ENCODE measurements at places on chromosomes 4 and X.

DNA sequence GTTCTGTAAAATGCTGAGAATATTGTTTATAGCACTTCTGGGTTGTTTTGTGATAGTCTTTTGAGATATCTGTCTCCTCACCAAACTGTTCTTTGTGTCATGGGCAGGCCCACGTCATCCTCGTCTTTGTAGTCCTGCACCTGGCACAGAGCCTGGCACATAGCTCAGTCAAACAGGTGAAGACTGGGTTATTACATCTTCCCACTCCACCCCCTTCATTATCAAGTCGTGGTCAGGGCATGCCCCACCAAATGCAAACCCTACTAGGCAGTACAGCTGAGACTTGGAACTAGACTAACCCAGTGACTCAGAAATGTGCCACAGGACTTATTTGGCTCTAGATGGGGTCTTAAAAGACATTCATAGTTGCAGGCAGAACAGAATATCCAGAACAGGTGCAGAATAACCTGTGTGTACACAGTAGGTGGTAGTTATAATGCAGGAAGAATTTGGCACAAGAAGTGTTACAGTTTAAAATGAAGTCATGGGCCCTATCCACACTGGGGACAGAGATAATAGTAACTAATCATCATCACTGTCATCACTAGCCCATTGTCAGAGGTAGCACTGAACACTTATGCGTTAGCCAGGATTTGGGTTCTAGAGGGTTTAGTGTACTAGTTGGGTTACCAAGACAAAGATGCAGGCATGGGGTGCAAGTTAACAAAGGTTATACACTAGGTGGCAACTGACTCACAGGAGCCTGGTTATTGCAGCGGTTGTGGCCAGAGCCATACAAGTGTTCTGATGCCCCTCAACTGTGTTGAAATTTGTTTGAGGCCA lies 74.9 kb downstream of the TBL1X start:
- no peak for DNase-seq

DNA sequence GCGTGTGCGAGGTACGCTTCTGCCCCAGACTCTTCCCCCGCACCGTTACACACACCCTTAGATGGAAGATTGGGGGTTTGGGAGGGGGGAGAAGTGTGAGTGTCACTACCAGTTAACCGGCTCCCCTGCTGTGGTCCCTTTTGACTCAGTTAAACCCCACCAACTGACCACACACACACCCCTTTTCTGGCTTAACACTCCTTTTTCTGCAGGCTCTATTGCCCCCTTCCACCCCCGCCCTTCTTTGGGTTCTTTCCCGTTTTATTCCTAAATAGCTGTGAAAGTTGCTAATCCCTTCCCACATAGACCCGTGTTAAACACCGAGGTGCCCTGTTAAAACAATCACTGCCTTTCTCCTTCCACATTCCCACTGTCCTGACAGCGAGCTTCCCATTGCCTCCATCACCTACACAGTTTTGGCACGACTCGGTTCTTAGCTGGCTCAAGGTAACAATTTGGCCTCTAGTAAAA lies 3.7 kb upstream of the NR3C2 start:
- no peak for DNase-seq

DNA sequence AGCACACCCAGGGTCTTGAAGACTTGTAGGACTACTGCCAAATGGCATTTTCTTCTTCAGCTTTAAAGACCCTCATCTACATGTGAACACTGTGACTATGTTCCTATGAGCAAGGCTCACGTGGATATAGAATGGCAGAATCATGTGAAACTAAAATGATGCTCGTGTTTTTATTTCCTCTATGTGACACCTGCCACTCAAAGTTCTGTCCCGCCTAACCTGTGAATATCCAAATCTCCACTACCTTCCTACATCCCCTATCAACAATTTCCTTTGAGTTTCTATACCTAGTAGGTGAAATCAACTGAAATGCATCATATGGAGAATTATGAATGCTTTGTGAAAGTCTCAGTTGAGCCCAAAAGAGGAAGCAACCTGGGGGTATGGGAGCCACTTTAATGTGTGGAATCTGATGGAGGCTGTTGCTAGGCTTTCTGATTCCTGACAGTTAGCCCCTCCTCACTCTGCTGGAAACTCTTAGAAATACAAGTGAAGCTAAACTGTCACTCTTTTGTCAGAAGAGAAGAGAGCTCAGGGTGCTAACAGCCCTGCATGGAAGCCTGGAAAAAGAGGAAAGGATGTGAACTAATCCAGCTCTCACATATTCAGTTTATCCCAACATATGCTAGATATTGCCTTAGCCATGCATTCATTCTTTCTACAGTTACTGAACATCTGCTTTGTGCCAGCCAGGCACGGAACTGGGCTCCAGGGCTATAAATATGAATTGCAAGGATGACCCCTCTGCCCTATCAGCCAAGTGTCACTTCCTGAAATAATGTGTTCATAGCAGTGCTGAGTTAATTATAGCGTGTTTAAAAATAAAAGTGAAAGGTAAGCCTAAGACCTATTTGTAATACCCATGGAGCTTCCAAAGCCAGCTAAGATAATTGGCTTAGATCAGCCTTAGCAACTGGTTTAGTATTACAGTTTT lies 11.0 kb downstream of the LHFPL1 start:
- DNase-seq, result no peak

DNA sequence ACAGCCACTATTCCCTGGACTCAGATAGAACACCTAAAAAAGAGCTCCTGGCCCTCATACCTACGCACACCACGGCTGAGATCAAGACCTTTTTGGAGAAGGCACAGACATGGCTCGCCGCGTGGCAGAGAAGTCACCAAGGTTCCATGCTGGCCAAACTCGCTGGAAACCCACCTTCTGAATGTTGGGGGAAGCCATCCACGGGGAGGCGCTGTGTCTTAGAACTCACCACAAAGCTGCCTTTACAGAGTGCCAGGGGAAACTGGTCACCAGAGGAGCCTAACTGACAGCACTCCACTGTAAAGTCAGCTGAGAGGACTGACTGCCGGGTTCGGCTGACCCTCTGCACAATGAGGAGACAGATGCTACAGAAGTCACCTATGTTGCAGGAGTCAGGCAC lies 97.9 kb downstream of the NEUROG2 start:
- no peak for DNase-seq

DNA sequence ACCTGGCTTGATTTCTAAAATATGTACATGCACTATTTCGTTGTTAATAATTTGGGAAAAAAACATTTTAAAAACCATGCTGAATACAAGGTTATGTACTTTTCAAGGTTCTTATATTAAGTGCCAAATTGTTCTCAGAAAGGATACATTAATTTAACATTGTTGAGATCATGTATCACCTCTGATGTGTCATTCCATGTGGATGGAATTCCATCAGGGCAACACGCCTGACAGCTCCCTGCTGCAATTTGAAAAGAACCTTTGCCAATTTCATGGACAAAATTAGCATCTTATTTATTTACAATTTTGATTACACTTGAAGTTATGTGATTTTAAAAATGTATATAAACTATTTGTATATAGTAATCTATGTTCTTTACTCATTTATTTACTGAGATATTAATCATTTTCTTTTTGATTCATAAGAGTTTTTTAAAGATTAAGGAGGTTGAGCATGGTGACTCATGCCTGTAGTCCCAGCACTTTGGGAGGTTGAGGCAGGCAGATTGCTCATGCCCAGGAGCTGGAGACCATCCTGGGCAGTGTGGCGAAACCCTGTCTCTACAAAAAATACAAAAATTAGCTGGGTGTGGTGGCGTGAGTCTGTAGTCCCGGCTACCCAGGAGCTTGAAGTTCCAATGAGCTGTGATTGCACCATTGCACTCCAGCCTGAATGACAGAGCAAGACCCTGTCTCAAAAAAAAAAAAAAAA lies 142.8 kb downstream of the ENPP6 start:
- DNase-seq, result no peak

DNA sequence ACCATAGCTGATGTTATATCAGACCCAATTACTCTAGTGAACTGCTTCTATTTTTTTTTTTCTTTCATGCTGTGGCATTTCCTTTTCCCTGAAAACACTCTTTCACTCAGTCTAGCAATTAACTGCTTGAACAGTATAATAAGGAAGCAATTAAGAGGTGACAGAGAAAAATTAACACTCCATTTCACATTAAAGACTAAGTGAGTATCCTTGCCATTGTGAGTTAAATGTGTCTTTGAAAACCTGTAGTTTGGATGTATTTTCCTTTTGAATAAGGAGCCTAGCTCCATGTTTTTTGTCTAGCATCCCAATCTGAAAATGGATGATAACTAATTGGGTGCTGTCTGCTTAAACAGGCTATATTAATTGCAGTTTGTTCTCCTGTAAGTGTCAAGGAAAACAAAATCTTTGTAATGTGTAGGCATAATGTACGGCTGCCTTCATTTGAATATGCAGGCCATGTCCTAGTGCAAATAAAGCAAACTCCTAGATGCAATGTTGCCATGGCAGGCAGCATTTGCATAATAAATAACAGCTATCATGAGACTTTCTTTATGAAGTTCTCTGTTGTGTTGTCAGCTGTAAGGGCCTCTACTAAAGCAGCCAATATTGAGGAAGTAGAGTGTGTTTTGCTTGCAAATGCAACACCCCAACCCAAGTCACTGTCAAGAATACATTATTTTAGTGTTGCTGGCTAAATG lies 416.7 kb downstream of the ZIC3 start:
- DNase-seq, result no peak

DNA sequence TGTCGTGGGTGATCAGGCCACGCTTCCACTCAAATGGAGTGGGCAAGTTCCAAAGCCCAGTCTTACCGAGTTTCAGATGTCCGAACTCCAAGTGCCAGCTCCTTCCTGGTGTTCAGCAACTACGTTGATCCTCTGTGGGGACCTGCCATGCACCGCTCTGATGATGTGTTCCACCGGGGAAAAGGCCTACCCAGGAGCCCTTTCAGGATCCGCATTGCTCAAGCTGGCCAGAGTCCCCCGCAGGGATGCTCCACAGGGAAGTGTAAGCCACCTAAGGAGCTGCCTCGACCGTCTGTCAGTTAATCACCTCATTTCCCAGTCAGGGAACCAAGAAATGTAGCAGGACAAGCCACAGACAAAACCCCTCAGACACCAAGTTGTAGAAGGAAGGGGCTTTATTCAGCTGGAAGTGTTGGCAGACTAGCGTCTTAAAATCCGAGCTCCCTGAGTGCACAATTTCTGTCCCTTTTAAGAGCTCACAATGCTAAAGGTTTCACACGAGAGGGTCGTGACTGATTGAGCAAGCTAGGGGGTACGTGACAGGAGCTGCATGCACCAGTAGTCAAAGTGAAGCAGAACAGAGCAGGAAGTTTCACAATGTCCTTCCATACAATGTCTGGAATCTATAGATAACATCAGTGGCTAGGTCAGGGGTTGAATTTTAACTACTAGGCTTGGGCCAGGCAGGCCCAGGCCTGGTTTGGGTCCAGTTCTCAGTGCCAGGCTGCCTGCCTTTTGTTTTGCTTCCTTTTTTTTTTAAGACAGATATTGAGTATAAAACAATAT lies 126.2 kb upstream of the ZDHHC15 start:
- no peak for DNase-seq

- no peak for DNase-seq
Measured at GRCh38 chr4:78312989-78313753, 238.4 kb upstream of the ANXA3 start.

DNA sequence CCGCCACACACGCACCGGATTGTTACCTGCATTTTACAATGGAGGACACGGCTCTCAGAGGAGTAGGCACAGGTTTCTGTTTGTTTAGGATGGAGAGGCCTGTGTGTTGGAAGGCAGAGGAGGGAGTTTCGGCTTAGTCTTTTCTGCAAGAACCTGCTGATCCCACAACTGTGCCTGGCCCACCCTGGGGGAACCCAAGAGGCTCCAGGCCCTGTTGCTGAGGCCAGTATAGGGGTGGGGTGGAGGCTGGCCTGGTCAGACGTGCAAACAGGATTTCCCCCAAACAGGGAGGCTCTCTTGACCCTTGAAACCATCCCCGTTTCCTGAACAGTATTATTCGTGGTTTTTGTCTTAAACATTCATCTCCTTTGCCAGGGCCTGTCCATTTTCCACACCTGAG lies 772 bp upstream of the SLC49A3 start:
- no peak for DNase-seq

DNA sequence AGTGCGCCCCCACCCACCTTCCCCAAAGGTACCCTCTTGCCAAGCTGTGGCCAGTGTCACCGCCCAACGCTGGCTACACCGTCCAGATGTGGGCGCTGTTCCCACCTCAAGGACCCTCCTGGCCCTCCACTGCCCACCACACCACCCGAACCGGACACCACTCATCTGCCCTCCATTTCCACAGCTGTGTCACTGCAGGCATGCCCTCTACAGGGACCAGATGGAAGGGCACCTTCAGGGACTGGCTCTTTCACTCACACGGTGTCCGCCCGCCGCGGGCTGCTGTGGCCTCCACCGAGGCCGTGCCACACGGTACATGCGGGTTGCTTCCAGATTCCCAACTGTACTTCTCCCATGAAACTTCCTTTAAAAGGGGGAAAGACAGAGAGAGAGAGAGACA lies 87.7 kb downstream of the FAM53A start:
- DNase-seq, result no peak

- DNase-seq, result no peak
Measured at GRCh38 chr4:153497091-153497531, 31.0 kb downstream of the TMEM131L start.

GRCh38 chrX:30904186-30904585 lies 15.1 kb upstream of the TAB3 start:
- DNase-seq, result no peak

GRCh38 chr4:140092094-140092851 lies 61.7 kb downstream of the MAML3 start:
- no peak for DNase-seq

DNA sequence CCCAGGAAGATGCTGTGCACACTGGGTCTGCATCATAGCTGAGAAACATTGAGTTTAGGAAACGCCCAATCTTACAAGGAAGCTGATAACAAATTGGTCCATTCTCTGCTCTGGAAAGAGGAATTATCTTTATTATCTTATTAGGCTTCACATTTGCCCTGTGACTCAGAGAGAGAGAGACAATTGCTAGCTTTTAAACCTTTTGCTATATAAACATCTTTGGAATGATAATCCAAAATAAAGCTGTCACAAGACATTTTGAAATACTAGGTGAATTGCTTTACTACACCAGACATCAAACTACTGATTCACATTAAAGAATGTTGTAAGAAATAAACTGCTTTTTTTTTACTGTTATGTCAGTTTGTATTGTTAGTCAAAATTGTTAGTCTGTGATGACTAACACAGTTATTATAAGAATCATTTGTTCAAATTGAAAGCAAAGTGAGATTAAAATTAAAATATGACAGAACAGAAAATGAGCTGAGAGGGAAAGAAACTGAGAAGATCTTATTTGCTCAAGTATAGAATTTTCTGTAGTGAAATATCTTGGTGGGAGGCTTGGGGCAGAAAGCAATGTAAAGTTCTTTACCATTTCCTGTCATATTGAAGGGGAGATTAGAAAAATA lies 765.4 kb upstream of the PCDH10 start:
- DNase-seq, result no peak

DNA sequence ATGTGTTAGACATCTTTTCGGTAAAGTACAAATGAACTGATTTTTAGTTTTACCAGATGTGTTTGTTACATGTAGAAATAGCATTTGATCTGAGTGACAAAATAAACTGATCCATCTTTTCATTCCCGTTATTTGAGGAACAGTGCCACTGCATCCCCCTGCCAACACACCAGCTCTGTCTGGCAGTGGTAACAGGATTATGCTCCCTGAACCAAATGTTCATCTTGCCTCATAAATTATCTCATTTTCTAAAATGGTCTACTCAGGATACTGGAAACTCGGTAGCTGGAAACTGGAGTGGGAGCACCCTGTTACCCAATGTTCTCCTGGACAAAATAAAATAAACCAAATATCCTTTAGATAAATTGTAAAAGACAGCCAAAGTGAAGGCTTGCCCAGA lies 171.6 kb downstream of the FAT4 start:
- no peak for DNase-seq

Measured in astrocyte of the spinal cord (primary cell).